ENCODE measurements at places on chromosomes 2 and 18.

- no peak for DNase-seq
Observed at GRCh38 chr2:143946436-143947391, 573.2 kb downstream of the ZEB2 start.

GRCh38 chr2:144432921-144433320 lies 87.0 kb downstream of the ZEB2 start:
- DNase-seq: no peak

- DNase-seq: no peak
Observed at GRCh38 chr2:43472527-43473194, 123.2 kb downstream of the THADA start.

GRCh38 chr2:79370976-79371538 lies 141.8 kb upstream of the CTNNA2 start:
- no peak for DNase-seq

GRCh38 chr2:216661639-216662375 lies 28.6 kb downstream of the IGFBP2 start:
- no peak for DNase-seq

- no peak for DNase-seq
Observed at GRCh38 chr2:60324536-60324935, 228.9 kb downstream of the BCL11A start.

GRCh38 chr2:61634512-61634911 lies 96.4 kb upstream of the XPO1 start:
- no peak for DNase-seq

GRCh38 chr2:218557941-218558340 lies 10.2 kb downstream of the USP37 start:
- DNase-seq: no peak

DNA sequence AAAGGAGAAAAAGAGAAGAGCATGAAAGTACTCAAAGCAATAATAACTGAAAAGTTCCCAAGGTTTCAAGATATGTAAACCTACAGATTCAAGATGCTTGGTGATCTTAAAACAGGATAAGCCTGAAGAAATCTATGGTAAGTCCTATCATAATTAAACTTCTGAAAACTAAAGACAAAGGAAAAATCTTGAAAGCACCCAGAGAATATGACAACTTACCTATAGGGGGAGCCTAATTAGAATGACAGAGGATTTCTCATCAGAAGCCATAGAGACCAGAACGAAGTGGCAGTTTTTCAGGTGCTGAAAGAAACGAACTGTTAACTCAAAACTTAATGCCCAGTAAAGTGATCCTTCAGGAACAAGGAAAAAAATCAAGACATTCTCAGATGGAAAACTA lies 59.7 kb downstream of the XDH start:
- DNase-seq: no peak

DNA sequence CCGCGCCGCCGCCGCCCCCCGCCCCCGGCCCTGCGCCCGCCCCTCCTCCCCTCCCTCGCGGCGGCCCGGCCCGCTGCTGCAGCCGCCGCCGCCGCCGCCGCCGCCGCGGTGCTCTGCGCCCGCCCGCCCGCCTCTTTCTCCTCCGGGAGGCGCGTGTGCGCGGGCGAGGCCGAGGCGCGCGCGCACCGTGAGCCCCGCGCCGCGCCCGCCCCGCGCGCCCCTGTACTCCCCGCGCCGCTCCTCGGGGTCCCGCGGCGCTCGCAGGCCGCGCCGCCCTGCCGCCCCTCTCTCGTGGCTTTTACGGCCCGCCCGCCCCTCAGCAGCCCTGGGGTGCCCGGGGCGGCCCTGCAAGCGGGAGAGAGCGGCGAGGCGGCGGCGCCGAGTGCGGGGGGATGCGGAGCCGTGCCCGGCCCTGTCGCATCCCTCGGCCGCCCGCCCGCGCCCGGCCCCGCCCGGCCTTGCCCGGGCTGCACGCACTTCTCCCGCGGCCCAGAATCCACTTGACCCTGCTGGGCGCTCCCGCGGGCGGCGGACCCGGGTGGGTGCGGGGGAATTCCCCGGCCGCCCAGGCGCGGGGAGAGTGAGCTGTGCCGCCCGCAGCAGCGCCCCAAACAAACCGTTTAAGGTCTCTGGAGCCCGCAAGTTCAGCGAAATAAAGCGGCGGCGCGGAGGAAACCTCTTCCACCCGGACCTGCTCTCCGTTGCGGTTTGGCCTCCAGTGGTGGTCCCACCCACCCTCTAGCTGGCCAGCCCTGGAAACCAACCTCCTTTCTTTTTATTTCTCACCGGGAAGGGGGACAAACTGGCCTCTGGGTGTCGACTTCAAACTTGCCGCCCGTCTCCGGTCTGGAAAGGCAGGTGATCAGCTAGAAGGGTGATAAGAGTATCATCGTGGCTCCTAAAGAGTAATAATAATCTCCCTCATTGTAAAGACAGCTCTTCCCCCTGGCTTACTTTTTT lies 37.4 kb downstream of the AFF3 start:
- DNase-seq: no peak

DNA sequence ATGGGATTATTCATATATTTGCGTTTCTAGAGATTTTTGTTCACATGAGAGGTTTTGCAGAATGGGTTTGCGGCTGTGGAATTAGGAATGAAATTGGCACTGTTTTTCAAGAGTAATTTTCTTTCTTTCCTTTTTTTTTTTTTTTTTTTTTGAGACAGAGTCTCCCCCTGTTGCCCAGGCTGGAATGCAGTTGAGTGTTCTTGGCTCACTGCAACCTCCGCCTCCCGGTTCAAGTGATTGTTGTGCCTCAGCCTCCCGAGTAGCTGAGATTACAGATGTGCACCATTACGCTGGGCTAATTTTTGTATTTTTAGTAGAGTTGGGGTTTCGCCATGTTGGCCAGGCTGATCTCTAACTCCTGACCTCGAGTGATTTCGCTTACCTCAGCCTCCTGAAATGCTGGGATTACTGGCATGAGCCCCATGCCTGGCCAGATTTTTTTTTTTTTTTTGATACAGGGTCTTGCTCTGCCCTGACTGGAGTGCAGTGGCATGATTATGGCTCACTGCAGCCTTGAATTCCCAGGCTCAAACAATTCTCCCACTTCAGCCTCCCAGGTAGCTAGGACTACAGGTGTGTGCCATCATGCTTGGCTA lies 65.3 kb downstream of the MIB1 start:
- DNase-seq: no peak

GRCh38 chr2:232237464-232237863 lies 141.1 kb upstream of the ALPP start:
- no peak for DNase-seq

GRCh38 chr2:217820091-217820819 lies 182.5 kb downstream of the TNS1 start:
- no peak for DNase-seq

GRCh38 chr2:223681125-223681524 lies 79.0 kb upstream of the SCG2 start:
- no peak for DNase-seq

DNA sequence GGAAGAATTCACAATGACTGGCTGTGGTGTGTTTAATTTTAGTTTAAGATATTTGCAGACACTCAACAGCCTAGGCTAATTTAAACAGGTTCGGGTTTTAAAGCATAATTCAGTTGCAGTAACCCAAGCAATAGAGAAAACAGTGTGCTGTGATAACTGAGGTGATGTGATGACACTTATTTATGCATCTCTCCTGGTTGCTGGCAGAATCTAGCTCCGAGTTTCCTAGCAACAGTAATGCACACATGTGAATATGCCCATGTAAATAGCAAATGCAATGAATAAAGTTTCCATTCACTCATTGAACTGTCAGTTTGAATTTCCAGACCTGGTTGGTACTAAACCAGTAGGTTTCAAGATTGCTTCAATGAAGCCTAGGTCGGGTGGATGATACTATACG lies 426.5 kb downstream of the TMX3 start:
- no peak for DNase-seq

GRCh38 chr2:54520687-54521086 lies 64.6 kb downstream of the SPTBN1 start:
- DNase-seq: no peak

DNA sequence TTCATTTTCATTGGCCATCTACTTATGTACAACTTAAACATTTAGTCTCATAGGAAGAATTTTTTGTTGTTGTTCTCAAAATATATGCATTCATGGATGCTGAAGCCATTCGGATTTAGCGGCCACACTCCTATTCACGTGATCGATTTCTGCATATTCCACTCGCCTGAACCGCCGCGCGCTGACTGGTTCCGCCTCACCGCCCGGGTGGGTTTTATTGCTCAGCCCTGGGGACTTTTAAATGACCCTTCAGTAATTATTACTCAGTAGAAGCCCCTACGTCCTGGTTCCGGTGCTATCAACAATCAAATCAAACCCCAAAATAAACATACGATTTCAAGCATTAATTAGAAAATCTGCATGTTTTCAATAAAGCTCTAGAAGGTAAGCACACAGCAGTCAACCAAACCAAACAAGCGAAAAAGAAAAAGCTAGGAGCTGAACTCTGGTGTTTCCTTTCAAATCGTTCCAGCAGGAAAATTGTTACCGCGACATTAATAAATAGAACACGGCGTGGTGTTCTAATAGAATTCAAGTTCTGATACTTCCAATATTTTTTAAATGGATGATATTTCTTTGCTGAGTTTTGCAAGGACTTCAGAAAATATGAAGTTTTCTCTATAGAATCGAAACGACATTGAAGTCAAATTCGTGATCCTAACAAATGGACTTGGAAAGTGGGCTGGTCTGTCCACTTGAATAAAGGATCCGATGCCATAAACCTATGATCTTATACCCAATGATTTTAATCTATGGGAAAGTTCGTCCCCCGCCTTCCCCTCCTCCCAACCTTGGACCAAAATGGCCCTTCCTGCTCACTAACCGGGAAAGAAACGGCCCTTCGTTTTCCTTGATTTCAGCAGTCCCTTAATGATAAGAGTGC lies 9.3 kb downstream of the PAX3 start:
- no peak for DNase-seq

GRCh38 chr2:20198796-20199632 lies 25.9 kb downstream of the SDC1 start:
- DNase-seq: no peak

DNA sequence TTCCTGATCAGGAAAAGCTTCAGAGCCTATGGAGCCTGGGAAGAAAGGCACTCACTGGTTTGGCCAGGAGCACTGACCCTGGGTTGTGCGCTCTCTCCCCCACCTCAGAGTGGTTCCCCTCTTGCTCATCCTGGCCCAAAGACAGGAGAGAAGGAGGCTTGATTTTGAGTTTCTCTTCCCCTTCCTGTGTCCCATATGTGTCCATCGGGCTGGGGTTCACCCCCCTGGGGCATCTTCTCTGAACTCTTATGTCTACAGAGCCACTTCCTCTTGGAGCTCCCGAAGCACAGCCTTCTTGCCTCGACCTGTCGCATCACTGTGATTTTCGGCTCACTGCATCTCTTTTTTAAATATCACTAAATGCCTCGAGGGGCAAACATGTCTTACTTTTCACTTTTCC lies 692.3 kb downstream of the RNF144A start:
- DNase-seq: no peak

DNA sequence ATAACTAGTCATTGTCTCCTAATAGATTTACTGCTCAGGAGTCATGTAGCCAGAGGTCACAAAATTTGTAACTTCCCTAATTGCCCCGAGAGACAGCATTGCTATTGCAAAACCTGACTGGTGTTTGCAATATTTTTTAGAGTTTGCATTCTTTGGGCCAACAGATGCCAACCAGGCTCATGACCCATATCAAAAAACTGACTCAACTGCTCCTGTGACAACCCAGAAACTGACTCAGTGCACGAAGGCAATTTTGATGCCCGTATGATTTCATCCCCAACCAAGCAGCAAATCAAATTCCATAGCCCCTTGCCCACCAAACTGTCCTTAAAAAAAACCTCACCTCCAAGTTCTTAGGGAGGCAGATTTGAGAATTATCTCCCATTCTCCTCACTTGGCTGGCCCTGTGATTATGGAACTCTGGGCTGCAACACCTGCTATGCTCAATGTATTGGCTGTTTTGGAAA lies 951.3 kb downstream of the TSN start:
- DNase-seq: no peak

DNA sequence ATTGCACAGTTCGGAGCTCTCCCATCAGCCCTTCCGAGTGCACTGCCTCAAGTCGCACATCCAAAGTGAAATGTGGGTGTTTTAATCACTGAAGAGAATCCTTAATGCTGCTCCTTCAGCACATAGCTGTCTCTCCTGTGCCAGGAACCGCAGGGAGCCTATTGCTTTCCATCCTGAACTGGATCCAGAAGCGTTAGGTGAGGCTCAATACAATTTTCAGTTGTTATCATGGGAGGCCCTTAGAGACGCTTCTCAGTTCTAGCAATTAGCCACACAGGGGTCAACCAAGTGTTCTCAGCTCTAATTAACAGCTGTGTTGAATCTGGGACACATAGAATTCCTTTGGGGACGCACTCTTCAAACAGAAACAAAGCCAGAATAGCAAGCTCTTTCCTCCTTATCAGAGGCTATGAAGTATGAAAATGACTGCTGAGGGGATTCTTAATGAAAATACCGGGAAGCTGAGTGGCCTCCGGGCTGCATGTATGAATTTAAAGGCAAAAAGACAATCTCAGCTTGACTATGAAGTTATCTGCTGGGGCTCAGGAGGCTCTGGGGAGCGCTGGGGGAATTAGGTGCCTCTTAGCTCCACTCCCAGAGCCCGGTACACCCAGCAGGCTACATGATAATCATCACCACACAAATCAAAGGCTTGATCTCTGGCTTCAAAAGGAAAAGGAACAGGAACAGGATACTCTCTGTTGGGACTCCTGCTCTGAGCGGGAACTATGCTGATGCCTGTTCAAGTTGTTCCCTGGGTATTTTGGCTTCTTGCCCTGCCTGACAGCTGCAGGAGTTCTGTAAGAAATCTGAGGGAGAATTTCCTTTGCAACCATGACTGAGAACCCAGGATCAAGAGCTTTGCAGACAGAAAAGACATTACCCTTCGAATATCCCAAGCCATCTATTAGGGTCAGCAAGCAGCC lies 55.4 kb upstream of the NCOA1 start:
- DNase-seq: no peak

GRCh38 chr2:126658319-126658904 lies 2.5 kb downstream of the GYPC start:
- DNase-seq: no peak

DNA sequence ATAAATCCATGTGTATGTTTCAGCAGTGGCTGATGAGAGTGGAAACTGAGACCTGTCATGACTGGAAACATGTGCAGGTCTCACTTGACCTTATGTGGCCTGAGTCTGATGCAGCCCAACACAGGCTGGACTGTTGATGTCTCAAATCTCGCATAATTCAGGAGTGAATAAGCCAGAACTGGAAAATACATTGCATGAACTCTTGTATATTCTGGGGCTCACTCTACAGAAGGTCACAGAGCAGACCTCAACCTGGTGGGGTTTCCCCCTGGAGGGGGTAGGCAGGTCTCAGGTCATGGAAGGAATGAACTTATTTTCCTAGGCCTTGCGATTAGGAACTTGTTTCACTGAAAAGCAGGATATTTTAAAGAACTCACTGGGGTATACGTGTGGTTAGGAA lies 146.3 kb upstream of the THUMPD2 start:
- DNase-seq: no peak

All from activated CD8-positive, alpha-beta memory T cell treated with anti-CD3 and anti-CD28 coated beads for 1 hour (primary cell).